ENCODE measurements at places on chromosomes 7 and 10. TPM values are rescaled to one million over a fixed set of nuclear protein-coding genes. Genes with fewer than 3 reads are reported as not detected.

AP1S1 gene
- 177 TPM for total RNA-seq

SLC18A2 gene
- total RNA-seq = 0.05 TPM

SVIL gene
- 47.2 TPM for total RNA-seq

FUOM gene
- total RNA-seq = 12.8 TPM

MCM10 gene
- 0.89 TPM for total RNA-seq

FGFR2 gene
- 9.2 TPM for total RNA-seq

SEMA3E gene
- total RNA-seq = 0.18 TPM

PDE6C gene
- total RNA-seq = not detected

GLI3 gene
- total RNA-seq = 7.2 TPM

ZNF425 gene
- total RNA-seq = 4.5 TPM

ENTPD1 gene
- total RNA-seq = 0.09 TPM

SLC13A1 gene
- total RNA-seq = not detected

LIPJ gene
- not detected for total RNA-seq

YKT6 gene
- 108 TPM for total RNA-seq

CALML3 gene
- not detected for total RNA-seq

EMX2 gene
- total RNA-seq = 0.59 TPM

SMARCD3 gene
- 41.3 TPM for total RNA-seq

ANKRD61 gene
- total RNA-seq = not detected

CTAGE8 gene
- not detected for total RNA-seq

MYO1G gene
- 0.05 TPM for total RNA-seq

SFTPA2 gene
- not detected for total RNA-seq

OPN1SW gene
- not detected for total RNA-seq

WNT16 gene
- 0.42 TPM for total RNA-seq

TLX1 gene
- total RNA-seq = not detected

ITIH5 gene
- total RNA-seq = 0.30 TPM

CCDC7 gene
- total RNA-seq = 16.6 TPM

NRF1 gene
- total RNA-seq = 14.3 TPM

DYDC2 gene
- total RNA-seq = not detected

TCAF2 gene
- 2.4 TPM for total RNA-seq

CPA2 gene
- not detected for total RNA-seq

ADRB1 gene
- not detected for total RNA-seq

OR6B1 gene
- not detected for total RNA-seq

PIP gene
- total RNA-seq = not detected

PLXNA4 gene
- 6.5 TPM for total RNA-seq

KCNH2 gene
- 2.7 TPM for total RNA-seq

NKX2-3 gene
- 0.89 TPM for total RNA-seq

CACNA2D1 gene
- total RNA-seq = 94.8 TPM

OR2A7 gene
- total RNA-seq = not detected

CFAP43 gene
- total RNA-seq = 0.18 TPM

SPDYE16 gene
- not detected for total RNA-seq

MSMB gene
- total RNA-seq = not detected

BLNK gene
- total RNA-seq = not detected

TECTB gene
- not detected for total RNA-seq

ADAM22 gene
- total RNA-seq = 1.8 TPM

HOXA10 gene
- total RNA-seq = 13.7 TPM

TDRD1 gene
- total RNA-seq = not detected

SLC26A5 gene
- not detected for total RNA-seq

TRUB1 gene
- 34.7 TPM for total RNA-seq

GIMAP2 gene
- under 0.01 TPM for total RNA-seq

Measured in smooth muscle cell of the umbilical artery (primary cell).